Activated CD8-positive, alpha-beta T cell treated with anti-CD3 and anti-CD28 coated beads, Interleukin-2, amount 10 ng/mL, durations not matched to agents 7 days and 5 days (primary cell): ENCODE measurements at places on chromosomes 6 and 20. TPM values are rescaled to one million over a fixed set of nuclear protein-coding genes. Genes with fewer than 3 reads are reported as not detected.

The OR12D3 gene
- not detected for total RNA-seq

The C20orf202 gene
- not detected for total RNA-seq

The OR2B2 gene
- total RNA-seq: not detected

The CCM2L gene
- total RNA-seq: not detected

DNA sequence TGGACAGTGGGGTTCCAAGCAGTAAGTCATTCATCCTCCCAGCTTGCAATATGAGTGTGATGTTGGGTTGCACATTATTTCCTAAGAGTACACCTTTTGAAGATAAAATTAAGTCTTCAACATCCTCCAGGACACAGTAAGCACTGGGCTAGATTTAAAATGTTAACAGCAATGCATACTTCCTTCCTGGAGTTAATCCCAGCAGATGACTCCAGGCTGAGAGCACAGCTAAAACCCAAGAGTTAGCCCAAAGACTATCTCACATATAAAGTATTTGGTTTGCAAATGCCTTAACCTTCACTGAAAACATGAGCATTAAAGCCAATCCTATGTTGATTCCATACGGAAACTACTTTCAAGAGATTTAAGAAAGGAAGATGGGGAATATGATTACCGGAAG, 69.2 kb downstream of the SLC23A2 start:
- H3K27me3 ChIP-seq: no peaks in the 10 kb centered on the region
- no peak overlapping the region for H3K27ac ChIP-seq
- H3K4me3 ChIP-seq: no peak overlapping the region
- peaks cover 10% of the 10 kb centered on the region for H3K36me3 ChIP-seq

- H3K4me1 ChIP-seq: peaks cover 10% of the 10 kb centered on the region
- H3K4me3 ChIP-seq: no peak overlapping the region
- no peak for DNase-seq
- no peak overlapping the region for H3K27ac ChIP-seq
- H3K36me3 ChIP-seq: no peaks in the 10 kb centered on the region
- peaks cover 2% of the 10 kb centered on the region for H3K27me3 ChIP-seq
Observed at GRCh38 chr6:39344821-39345280, 22.3 kb upstream of the KCNK16 start.

DNA sequence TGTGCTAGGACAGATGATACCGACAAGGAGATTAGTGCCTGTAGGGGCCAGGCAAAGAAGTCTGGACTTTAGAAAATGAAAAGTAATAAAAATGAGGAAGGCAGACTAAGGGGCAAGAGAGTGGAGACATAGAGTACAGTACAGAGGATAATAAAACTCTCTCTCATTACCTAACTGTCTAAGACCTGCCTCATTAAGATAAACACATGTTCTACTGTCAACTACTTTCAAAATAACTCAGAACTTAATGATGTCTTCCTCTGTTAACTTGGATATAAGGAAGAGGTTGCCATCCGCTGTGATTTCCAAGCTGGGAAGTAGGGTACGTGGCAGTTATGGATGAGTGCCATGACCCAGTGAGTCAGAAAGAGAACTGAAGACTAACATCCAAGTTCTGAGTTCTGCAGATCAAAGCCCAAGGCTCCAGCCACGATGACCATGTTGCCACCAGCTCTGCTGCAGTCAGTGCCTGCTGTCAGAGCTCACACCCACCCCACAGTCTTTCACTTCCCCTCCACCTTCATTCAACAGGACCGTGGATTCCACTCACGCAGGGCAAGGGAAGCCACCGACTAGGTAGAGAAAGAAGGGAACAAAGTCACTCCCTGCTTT, 81.8 kb downstream of the KIF16B start:
- H3K27me3 ChIP-seq: no peaks in the 10 kb centered on the region
- no peak for DNase-seq
- no peaks in the 10 kb centered on the region for H3K4me1 ChIP-seq
- no peak overlapping the region for H3K27ac ChIP-seq
- no peak overlapping the region for H3K4me3 ChIP-seq
- H3K36me3 ChIP-seq: no peaks in the 10 kb centered on the region

- no peaks in the 10 kb centered on the region for H3K36me3 ChIP-seq
- no peak for DNase-seq
- H3K27me3 ChIP-seq: no peaks in the 10 kb centered on the region
- H3K4me3 ChIP-seq: no peak overlapping the region
Observed at GRCh38 chr6:153616506-153616905, 422.5 kb upstream of the OPRM1 start.
